ENCODE measurements at places on chromosomes 7 and 10. TPM values are rescaled to one million over a fixed set of nuclear protein-coding genes. Genes with fewer than 3 reads are reported as not detected.

GIMAP6 gene
- total RNA-seq: not detected

TMEM176B gene
- 1.2 TPM for total RNA-seq

FLNC gene
- 12.0 TPM for total RNA-seq

SKAP2 gene
- total RNA-seq: 5.1 TPM

FUOM gene
- total RNA-seq: 22.0 TPM

NUTM2E gene
- 0.28 TPM for total RNA-seq

RNF32 gene
- 1.2 TPM for total RNA-seq

GRCh38 chr7:11130601-11131000 lies 156.9 kb downstream of the PHF14 start:
- no peak for DNase-seq

GRCh38 chr7:147199868-147200267 lies 1083.3 kb downstream of the CNTNAP2 start:
- DNase-seq: no peak

DNA sequence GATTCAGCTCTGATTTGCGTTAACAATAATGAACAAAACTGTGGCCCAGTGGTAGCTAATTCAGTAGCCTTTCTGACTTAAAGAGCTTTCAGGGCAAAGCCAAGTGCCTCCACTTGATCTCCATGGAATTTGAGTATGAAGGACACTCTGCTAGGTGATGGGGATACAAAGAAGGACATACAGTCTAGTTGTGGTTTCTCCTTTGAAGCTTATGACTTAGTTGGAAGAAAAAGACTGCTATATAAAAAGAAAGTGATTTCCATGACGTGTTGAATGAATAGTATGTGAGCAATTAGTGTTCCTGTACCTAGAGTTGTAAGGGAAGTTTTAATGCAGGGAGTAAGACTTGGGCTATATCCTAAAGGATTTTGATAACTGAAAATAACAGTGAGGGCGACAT lies 8.3 kb downstream of the PDCD4 start:
- no peak for DNase-seq

GRCh38 chr10:102767428-102768160 lies 23.8 kb downstream of the WBP1L start:
- no peak for DNase-seq

GRCh38 chr7:131664570-131664969 lies 108.1 kb upstream of the PODXL start:
- no peak for DNase-seq

- no peak for DNase-seq
These were observed 3.9 kb downstream of the DOCK1 start for GRCh38 chr10:126909147-126909546.
